Occipital lobe (tissue), 3 donors: ENCODE measurements at places on chromosomes 4 and X. TPM values are rescaled to one million over a fixed set of nuclear protein-coding genes. Genes with fewer than 3 reads are reported as not detected.
A peak's percentile ranks its signal among the peaks of the same experiment; 100 is the strongest.

The SASH3 gene
- 0.62 TPM for total RNA-seq

DNA sequence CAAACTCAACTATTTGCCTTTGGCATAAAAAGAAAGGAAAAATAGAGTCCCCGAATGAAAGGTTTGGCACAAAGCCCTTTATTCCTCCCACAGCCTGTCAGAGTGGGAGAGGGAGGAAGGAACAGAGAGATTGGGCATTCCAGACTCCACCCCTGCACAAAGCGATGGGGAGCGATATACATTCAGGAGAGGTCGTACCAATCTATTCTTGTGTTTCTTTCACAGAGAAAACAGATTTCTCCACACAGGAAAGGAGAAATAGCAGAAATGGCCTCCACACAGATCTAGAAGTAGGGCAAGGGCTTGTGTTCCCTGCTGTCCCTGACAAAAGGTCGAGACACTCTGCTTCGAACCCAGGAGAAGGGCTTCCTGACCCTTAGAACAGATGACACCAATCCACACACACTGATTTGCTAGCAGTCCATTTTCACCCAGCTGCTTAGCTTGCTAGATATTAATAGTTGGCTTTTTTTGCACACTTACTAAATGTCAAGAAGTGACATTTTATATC lies 197.4 kb downstream of the MAML3 start:
- peak; percentile 26 for DNase-seq

- no peak for DNase-seq
Observed at GRCh38 chr4:12658146-12658545, 826.0 kb downstream of the RAB28 start.

DNA sequence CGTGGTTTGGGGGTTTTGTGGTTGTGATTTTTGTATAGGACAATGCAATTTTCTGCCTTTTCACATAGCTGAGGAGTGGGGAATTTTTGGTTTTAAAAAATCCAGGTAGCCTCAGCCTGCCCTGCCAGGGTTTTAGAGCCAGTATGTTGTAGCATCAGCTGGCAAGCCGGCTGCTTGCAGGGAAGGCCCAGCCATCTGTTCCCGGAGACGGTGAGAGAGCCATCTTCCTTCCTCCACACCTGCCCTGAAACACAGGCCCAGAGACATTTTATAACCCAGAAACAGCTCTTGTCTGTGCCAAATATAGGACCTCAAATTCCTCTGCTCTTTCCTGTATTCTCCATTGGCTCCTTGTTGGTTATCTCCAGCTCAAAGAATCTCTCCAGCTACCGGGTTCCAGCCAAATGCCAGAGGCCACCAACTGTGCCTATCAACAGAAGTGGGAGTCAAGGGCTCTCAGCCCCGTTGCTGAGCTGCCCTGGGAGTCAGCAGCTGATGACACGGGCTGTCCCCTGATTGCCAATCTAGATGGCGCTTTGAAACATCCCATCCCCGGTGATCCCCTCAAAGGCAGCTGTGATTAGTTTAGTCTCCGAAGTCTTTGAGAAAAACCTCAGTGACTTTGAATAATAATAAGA lies 595.2 kb downstream of the MID1IP1 start:
- DNase-seq = no peak

DNA sequence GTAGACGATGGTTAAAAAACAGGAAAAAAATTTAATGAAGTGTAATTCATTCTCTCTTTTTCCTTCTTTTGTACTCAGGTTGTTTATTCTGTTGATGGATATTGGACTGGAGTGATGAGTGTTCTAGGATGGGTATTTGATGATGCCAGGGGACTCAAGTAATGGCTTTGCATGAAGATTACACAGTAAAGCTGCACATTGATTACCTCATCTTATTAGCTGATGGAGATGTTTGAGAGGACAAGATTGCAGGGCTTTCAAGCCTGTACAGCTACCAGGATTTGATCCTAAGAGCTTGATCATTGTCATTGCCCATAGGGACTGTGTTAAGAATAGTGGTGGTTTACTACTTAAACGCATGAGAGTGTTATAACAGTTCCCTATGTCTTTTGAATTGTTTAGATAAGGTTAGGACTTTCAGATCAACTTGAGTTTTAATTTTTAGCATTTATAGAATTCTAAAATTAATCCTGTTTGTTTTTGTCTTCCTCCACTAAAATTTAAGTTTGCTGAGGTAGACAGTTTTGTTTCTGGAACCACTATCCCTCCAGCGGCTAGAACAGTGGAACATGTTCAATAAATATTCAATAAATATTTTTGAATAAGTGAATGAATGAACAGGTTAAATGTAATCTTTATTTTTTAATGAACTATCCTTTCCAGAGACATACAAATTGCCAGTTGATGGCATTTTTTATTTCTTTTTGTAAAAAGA lies 58.2 kb downstream of the GAB1 start:
- no peak for DNase-seq

GRCh38 chr4:8258552-8259212 lies 10.9 kb upstream of the HTRA3 start:
- no peak for DNase-seq

GRCh38 chrX:134631426-134632346 lies 26.6 kb downstream of the PLAC1 start:
- no peak for DNase-seq

DNA sequence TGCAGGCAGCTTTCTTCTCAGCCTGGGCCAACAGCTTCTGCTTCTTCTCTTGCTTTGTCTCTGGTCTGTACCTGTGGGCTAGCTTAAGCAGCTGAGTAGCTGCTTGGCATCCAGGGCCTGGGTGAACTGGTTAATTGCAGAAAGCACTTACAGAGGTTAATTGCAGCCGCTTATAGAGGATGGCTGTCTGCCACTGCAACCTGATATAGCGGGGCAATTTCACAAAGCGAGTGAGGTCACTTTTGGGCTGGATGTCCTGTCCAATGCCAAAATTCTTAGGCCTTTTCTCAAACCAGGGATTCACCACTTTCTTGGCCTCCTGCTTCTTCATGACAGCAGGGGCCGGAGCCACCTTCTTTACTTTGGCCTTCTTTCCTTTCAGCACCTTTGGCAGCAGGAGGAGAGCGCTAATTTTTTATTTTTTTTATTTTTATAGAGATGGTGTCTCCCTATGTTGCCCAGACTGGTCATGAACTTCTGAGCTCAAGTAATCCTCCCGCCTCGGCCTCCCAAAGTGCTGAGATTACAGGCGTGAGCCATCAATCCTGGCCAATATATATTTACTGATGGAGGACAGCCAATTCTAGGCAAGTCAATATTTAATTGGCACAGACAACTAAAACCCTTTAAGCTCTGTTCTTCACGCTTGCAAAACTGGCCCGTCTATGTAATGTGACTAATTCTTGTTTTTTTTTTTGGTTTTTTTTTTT lies 61.0 kb downstream of the ENOPH1 start:
- DNase-seq = no peak

DNA sequence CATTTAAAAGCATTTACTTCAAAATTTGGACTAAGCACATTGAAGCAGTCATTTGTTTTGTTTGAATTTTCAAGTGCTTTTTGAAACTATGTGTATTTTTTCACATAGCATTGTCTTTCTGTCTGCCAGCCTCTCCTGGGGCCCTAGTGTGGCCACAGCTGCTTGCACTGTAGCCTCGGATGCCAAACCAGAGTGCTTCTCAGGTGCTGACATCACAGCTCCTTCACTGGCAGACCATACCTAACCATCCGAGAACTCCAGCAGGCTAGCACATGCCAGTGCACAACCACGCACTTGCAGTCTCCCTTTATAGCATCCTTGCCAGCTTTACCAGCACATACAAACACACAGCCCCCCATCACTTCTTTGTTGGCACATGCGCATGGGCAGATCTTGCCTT lies 1019.7 kb downstream of the STPG2 start:
- no peak for DNase-seq

DNA sequence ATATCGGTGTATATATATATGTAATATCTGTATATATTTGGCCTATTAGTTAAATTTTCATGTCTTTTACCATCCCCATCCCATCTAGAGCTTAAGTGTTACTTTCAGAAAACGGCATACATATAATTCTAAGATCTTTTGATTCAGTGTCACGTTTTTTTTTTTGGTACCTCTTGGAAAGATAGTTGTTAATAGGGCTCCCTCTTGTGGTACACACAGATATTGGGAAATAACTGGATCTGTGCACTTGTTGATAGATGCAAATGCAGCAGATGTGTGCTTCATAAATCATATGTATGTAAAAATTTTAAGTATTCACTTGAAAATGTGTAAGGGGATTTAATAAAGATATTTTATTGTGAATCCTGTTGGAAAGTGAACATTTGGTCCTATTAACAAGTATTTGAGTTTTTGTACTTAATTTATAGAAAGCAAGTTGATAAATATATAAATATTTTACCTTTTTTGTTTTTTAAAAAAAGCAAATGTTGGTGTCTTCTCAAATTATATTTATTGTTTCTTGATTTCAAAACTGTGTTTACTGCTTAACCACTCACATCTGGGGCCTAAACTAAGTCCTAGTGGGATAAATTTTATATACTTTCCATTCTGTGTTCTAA lies 74.7 kb downstream of the PAQR3 start:
- DNase-seq = no peak

DNA sequence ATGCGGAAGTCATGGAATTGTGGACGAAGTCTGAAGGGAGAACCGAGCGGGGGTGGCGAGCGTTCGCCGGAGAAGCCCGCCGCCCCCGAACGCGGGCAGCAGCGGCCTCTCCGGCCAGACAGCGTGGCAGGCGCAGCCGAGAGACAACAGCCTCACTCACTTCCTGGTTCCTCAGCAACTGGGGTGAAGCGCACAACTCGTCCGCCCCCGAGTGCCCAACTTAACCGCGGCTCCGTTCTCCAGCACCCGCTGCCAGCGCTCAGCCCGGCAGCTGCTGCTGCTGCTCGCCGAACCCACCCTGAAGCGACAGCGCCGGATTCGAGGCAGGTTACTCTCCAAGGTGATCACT lies 68.0 kb downstream of the NOCT start:
- peak; percentile 78 for DNase-seq

The GIMD1 gene
- total RNA-seq = not detected

DNA sequence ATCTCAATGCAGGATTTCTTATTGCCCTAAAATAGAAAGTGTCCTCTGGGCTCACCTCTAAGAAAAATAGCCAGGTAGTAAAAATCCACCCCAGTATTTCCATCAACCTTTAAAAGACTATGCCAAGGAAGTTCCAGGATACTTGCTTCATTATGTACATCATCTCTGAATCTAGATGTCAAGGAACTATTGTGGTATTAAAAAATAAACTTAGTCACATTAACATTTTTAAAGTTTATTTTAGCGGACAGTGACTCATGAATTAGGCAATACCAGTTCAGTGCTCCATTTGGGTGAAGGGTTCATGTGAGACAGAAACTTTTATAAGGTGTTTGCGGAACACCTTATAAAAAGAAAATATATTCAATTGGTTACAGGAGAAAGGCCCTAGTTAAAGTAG lies 209.2 kb downstream of the ADAM29 start:
- no peak for DNase-seq

DNA sequence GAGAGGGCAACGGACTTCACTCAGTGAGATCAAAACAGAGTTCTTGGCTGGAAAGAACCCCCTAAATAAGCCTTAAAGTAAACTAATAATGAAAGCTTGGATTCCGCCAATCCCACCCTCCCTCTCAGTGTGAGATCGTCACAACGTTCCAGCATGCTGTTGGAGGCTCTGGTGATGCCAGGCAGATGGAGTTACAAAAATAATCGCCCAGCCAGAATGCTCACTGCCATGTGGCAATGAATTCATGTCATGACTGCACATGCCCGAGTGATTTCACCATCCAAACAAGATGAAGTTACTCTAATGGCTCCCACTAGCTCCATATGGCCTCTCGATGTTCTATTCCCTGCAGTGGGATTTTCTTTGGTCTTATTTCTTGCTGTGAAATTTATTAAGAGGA lies 248.0 kb downstream of the SPATA18 start:
- DNase-seq = no peak

The REPS2 gene
- total RNA-seq = 37.7 TPM

The CYTL1 gene
- 0.94 TPM for total RNA-seq
